ENCODE measurements at places on chromosomes 11 and 22.
A peak's percentile ranks its signal among the peaks of the same experiment; 100 is the strongest.

GRCh38 chr11:111091321-111091938, 154.1 kb upstream of the POU2AF2 start:
- no peak for DNase-seq

DNA sequence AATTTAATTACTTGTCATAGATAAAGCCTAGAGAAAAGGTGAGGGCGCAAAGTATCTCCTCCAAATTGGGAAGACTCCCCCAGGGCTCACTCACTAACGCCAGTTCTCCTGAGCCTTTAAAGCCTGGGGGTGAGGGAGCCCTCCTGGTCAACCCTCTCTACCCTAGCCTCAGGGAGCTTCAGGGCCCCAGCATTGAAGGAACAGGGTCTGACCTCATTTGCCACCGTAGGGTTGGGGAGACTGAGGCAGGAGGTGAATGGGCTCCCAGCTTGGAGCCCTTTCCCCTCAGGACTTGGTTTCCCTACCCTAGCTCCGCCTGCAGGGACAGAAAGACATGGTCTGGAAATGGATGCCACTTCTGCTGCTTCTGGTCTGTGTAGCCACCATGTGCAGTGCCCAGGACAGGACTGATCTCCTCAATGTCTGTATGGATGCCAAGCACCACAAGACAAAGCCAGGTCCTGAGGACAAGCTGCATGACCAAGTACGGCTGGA, 1.7 kb downstream of the FOLR2 start:
- DNase-seq, result no peak

- no peak for DNase-seq
Observed at GRCh38 chr11:77401486-77402217, 72.2 kb downstream of the PAK1 start.

DNA sequence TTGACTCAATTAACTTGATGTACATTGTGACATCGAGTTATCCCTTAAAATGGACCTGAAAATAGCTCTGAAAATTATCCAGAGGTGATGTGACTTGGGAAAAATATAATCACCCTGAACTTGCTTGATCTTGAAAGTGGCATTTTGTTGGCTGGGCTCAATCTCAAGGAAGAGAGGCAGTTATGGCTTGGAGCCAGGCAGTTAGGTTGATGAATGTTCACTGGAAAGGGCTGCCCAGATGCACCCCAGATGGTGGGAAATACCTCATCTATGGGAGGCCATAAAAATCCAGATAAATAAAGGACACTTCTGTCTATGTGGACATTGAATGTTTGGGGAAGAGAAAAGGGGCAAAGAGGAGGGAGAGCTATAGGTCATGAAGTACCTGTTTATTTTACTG, 55.7 kb upstream of the OR5AN1 start:
- no peak for DNase-seq

GRCh38 chr11:87443707-87444106, 406.0 kb downstream of the TMEM135 start:
- no peak for DNase-seq

- DNase-seq, result no peak
Observed at GRCh38 chr11:107931206-107931605, 3.0 kb downstream of the RAB39A start.

GRCh38 chr11:61121192-61121831, 19.0 kb downstream of the CD5 start:
- DNase-seq, result peak; percentile 86

- DNase-seq, result no peak
Observed at GRCh38 chr11:113681282-113681681, 24.8 kb downstream of the TMPRSS5 start.

DNA sequence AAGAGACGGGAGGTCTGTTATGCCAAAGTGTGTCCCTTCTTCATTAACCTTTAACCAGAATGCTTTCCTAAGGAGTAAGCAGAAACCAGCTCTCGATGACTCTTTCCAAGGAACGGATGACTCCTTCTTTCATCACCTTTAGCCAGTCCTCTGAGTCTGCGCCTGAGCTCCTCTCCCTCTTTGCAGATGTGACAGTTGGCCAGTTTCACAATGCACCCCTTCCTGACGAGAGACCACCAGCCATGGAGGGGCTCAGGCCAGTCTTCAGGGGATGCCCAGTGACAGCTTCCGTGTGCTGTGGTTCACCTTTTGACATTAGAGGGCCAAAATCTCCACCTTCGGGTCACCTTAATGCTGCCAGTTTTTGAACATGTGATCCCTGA, 826.1 kb downstream of the TBC1D22A start:
- DNase-seq, result no peak

GRCh38 chr22:43995798-43996169, 28.3 kb upstream of the PARVB start:
- DNase-seq, result no peak

- no peak for DNase-seq
Observed at GRCh38 chr11:44404301-44404700, 94.4 kb upstream of the ALX4 start.

GRCh38 chr11:87338046-87338639, 300.4 kb downstream of the TMEM135 start:
- no peak for DNase-seq

DNA sequence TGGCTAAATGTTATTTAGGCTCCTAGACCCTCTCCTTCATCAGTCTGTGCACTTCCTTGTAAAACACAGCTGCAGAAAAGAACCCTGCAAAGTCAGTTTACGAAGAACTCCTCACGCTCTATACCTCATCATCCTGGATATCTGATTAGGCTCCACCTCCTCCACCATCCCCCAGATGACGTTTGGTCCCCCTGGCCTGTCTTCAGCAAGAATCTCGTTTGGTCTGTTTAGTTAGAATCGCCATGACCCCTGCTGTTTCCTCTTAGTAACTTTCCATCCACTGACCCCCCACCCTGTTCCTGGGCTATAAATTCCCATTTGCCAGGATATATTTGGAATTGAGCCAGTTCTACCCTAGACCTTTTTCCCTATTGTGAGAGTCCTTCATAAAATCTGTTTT, 214.1 kb downstream of the OPCML start:
- DNase-seq, result no peak

- no peak for DNase-seq
Observed at GRCh38 chr11:115656669-115657068, 152.5 kb upstream of the CADM1 start.

GRCh38 chr11:56906683-56907148, 82.0 kb upstream of the OR5AK2 start:
- no peak for DNase-seq

- no peak for DNase-seq
Observed at GRCh38 chr11:123238297-123238696, 43.2 kb upstream of the CLMP start.

GRCh38 chr22:49585461-49586243, 242.0 kb downstream of the BRD1 start:
- no peak for DNase-seq

DNA sequence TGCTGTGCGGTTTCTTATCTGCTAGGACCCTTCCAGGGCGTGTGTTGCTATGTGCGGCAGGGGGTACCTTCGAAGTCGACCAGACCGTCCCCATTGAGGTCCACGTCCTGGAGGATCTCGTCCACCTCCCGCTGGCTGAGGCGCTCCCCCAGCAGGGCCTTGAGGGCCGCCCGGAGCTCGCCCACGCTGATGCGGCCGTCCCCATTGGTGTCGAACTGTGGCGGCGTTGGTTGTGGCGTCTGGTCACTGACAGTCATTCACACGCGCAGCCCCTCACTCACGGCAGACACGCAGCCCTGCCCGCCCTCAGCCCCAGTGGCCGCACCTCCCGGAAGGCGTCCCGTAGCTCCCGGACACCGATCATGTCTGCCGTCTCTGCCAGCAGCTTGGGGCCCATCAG, 3.5 kb downstream of the CABP2 start:
- DNase-seq, result no peak

- DNase-seq, result no peak
Observed at GRCh38 chr22:50148166-50148500, 22.4 kb upstream of the PANX2 start.

DNA sequence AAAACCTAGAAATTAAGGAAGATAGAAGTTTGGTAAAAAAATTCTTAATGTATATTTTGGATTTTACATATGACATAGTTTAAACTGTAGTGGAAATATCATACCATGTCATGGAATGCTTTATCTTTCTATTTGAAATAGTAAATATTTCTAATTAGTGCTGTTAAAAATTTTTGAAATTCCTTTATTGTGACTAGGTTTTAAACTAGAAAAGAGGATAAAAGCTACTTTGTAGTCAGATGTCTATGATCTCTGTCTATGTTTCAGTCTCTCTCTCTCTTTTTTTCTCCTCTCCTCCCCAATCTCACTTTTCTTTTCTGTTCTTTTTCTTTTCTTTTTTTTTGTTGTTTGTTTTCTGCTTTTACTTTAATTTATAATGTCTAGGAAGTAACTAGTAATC, 226.2 kb downstream of the TMEM135 start:
- no peak for DNase-seq

DNA sequence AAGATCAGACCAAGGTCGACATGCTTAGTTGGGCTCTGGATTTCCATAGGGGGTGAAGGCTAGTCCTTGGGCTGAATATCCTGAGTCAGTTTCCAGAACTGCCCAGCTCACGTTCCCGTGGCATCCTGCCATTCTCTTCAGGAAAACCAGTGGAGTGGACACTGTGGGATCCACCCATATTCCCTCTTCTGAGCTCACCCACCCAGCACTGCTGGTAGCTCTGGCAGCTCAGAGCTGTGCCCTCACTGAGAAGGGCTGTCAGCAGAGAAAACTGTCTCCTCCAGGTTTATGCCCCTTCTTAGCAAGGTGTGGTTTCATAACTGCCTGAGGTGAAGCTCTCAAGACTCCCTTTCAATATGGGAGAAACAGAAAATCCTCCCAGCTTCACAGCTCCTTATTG, 111.7 kb downstream of the GGTLC2 start:
- no peak for DNase-seq

DNA sequence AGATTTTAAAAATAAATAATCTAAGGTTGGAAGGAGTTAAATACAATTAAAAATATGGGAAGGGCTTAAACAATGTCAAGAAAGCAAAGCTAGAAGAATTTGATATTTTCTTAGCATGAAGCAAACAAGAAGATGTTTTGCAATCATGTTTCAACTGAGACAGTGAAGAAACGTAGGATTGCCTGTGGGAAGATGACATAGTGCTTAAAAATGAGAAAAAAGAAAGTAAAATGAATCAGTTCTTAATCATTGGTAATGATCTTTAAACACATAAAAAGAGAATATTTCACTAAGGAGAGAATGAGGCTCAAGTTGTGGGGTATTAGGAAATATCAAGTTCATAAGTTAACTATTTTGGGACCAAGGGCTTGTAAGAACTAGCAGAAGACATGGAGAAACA, 855.0 kb downstream of the METTL15 start:
- DNase-seq, result no peak

GRCh38 chr11:131178020-131178419, 192.4 kb upstream of the NTM start:
- no peak for DNase-seq

GRCh38 chr22:32799496-32799895, 2.0 kb upstream of the TIMP3 start:
- no peak for DNase-seq

DNA sequence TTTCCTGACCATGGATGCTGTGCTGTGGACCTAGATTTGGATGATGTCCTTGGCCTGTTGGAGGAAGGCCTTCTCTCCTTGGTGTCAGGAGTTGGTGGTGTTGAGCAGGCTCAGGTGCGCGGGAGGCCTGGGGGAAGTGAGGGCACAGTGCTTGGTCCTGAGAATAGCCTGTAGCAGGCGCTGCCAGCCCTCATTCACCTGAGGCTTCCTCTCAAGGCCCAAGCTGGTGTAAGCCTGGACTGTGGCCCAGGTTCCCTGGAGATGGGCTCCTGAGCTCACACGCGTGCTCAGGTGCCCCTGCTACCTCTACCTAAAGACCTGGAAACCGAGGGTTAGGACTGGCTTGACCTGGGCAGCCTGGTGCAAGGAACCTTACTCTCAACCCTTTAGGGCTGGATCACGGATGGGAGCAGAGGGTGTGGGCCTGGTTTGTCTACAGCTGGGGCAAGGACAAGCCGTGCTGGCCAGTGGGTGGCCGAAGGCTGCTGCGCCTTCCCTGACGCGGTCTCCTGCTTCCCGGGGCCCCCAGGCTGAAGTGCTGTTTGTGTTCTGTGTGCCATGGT, 7.8 kb upstream of the GRAMD4 start:
- DNase-seq, result no peak

GRCh38 chr11:101917226-101917625, 904 bp upstream of the ANGPTL5 start:
- DNase-seq, result no peak

- no peak for DNase-seq
Observed at GRCh38 chr11:69221086-69221485, 65.4 kb downstream of the SMIM38 start.

DNA sequence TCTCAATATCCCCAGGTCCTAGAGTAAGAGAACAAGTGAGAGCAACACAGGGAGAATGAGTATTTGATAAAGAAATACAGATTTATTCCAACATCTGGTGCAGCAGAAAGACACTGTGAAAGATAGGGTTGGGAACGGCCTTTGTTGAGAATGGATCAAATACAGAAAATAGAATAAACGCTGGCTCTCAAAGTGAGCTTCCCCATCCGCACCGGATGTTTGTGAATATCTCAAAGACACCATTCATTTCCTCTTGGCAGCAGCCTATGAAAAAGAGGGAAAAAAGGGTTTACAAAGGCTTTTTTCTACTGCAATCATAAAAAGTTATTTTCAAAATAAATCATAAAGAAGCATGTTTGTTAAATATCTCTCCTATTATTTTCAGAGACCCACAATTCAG, 279.3 kb downstream of the CASP12 start:
- no peak for DNase-seq

GRCh38 chr11:85955531-85955930, 100.3 kb downstream of the CCDC83 start:
- DNase-seq, result no peak

DNA sequence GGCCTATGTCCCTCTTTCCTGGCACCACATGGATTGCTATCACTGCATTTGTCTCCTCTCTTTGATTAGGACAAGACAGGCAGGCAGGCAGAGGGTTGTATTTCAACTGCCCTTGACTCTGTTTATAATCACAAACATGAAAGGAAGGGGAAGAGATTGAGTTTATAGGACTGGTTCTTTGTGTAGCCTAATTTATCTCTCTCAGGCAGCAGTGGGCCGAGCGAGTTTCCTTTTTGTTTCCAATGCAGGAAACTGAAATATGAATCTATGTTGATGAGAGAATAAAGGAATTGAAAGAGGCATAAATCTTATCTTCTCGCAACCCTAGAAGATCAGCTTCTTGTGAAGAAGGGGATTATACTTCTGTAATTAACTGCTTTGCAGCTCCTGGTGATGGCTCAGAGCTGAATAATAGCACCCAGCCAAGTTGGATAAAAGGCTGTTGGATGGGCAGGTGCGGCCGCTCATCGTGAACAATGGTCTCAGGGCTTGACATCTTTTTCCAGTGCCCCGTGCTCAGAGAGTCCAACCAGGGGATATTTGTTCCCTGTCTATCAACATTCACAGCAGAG, 80.6 kb upstream of the SYT13 start:
- DNase-seq, result peak; percentile 7
